ENCODE measurements at places on chromosomes 16 and 17. TPM values are rescaled to one million over a fixed set of nuclear protein-coding genes. Genes with fewer than 3 reads are reported as not detected.

- DNase-seq, result no peak
- no peak overlapping the region for H3K27ac ChIP-seq
- H3K4me1 ChIP-seq, result no peaks in the 10 kb centered on the region
- H3K27me3 ChIP-seq, result peaks cover 24% of the 10 kb centered on the region
- H3K4me3 ChIP-seq, result no peak overlapping the region
These were observed 7.7 kb downstream of the WFDC1 start for GRCh38 chr16:84302111-84302954.

DNA sequence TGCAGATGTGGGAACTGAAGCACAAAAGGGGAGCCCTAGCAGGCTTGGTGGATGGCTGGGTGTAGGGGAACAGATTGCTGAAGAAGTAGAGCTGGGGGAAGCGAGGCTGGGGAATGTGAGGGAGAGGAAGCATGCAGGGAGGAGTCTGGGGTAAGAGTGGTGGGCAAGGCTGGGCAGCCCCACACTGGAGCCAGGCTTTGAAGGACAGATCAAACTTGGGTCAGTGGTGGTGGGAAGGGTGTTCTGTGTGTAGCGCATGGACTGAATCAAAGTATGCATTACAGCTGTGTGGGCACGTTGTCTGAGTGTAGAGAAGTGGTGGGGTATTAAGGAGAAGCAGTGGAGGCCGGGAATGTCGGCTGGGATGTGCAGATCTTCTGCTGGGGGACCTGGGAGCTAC is 116.0 kb downstream of the CYLD start:
- no peak overlapping the region for H3K27ac ChIP-seq
- H3K4me3 ChIP-seq, result no peak overlapping the region
- peaks cover 23% of the 10 kb centered on the region for H3K27me3 ChIP-seq

The CMTM1 gene
- total RNA-seq, result 3.6 TPM

GRCh38 chr17:50684612-50685333 is 22.9 kb downstream of the ANKRD40 start:
- no peaks in the 10 kb centered on the region for H3K27me3 ChIP-seq
- H3K4me1 ChIP-seq, result no peaks in the 10 kb centered on the region
- DNase-seq, result no peak
- H3K4me3 ChIP-seq, result no peak overlapping the region
- H3K36me3 ChIP-seq, result no peaks in the 10 kb centered on the region

The SLX1B gene
- 31.9 TPM for total RNA-seq

- no peaks in the 10 kb centered on the region for H3K27me3 ChIP-seq
- H3K27ac ChIP-seq, result peak overlapping the region; percentile 29
- H3K4me1 ChIP-seq, result peaks cover 81% of the 10 kb centered on the region
- DNase-seq, result no peak
These were observed 4.2 kb downstream of the ATP2A3 start for GRCh38 chr17:3959921-3960601.

DNA sequence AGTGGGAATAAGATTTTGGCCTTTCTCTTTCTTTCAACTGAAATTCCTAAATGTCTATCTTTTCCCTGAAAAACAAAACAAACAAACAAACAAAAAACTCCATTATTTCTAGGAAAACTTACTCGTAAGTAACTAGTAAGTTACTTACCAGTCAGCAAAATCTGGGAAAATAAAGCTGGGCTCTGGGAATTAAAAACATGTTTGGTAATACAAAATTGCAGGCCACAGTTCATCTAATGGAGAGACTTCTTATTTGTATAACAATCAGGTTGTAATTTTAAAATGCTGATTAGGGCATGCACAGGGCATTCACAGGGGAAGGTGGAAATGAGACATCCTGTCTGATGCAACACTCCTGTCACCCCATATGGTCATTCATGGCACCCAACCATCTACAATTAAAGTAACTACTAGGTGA is 3.8 kb upstream of the WIPI1 start:
- H3K27ac ChIP-seq, result peak overlapping the region; percentile 51
- no peaks in the 10 kb centered on the region for H3K36me3 ChIP-seq
- no peak for DNase-seq
- H3K27me3 ChIP-seq, result no peaks in the 10 kb centered on the region

The CACNG3 gene
- not detected for total RNA-seq

All from T-cell (primary cell).